ENCODE measurements at places on chromosomes 2 and 18. TPM values are rescaled to one million over a fixed set of nuclear protein-coding genes. Genes with fewer than 3 reads are reported as not detected.

The CRIM1 gene
- 675 TPM for total RNA-seq

The CD8B2 gene
- not detected for total RNA-seq

The NAT8 gene
- total RNA-seq, result not detected

The DRC1 gene
- total RNA-seq, result 0.21 TPM

The KIDINS220 gene
- total RNA-seq, result 41.3 TPM

The GALR1 gene
- not detected for total RNA-seq

The KRCC1 gene
- total RNA-seq, result 15.0 TPM

The CYTIP gene
- not detected for total RNA-seq

The MEMO1 gene
- total RNA-seq, result 53.9 TPM

The RGPD6 gene
- total RNA-seq, result 25.4 TPM

The SCN2A gene
- total RNA-seq, result not detected

The MC5R gene
- total RNA-seq, result not detected

The SLC30A3 gene
- 16.7 TPM for total RNA-seq

The LHCGR gene
- total RNA-seq, result not detected

The COL4A3 gene
- not detected for total RNA-seq

The GPR45 gene
- total RNA-seq, result not detected

The TCF23 gene
- not detected for total RNA-seq

The CDH19 gene
- not detected for total RNA-seq

The ZSWIM2 gene
- total RNA-seq, result not detected

The CYRIA gene
- total RNA-seq, result 38.4 TPM

The MREG gene
- total RNA-seq, result 3.1 TPM

The RIT2 gene
- total RNA-seq, result not detected

The GRHL1 gene
- total RNA-seq, result 0.85 TPM

The KCNF1 gene
- total RNA-seq, result 0.42 TPM

The PFN4 gene
- 0.93 TPM for total RNA-seq

The PLA2R1 gene
- total RNA-seq, result 14.4 TPM

The SDC1 gene
- 4.0 TPM for total RNA-seq

The DHRS9 gene
- total RNA-seq, result not detected

The ICOS gene
- not detected for total RNA-seq

The PAX3 gene
- total RNA-seq, result not detected

The GULP1 gene
- 43.0 TPM for total RNA-seq

The SEPTIN10 gene
- total RNA-seq, result 105 TPM

The CXCR1 gene
- not detected for total RNA-seq

The CYS1 gene
- 0.25 TPM for total RNA-seq

The PDCL3 gene
- 32.3 TPM for total RNA-seq

The ANKRD30B gene
- total RNA-seq, result not detected

The EMX1 gene
- total RNA-seq, result not detected

The RANBP2 gene
- 79.4 TPM for total RNA-seq

The SAG gene
- total RNA-seq, result not detected

The CCL20 gene
- total RNA-seq, result 0.53 TPM

The ACTR2 gene
- 301 TPM for total RNA-seq

The GPR39 gene
- 0.20 TPM for total RNA-seq

The TRIM43 gene
- total RNA-seq, result not detected

The AQP12B gene
- not detected for total RNA-seq

The STEAP3 gene
- 17.4 TPM for total RNA-seq

The RPRD1A gene
- total RNA-seq, result 50.7 TPM

The SPATA3 gene
- not detected for total RNA-seq

The ESPNL gene
- total RNA-seq, result not detected

The LRP1B gene
- 0.07 TPM for total RNA-seq

The C1D gene
- total RNA-seq, result 11.4 TPM

The STON1 gene
- 12.0 TPM for total RNA-seq

The UGT1A10 gene
- total RNA-seq, result not detected

The CNGA3 gene
- not detected for total RNA-seq

The IL18RAP gene
- total RNA-seq, result not detected

The ARHGEF4 gene
- not detected for total RNA-seq

The IFIH1 gene
- total RNA-seq, result 6.9 TPM

The TUBB8B gene
- total RNA-seq, result 1.1 TPM

The ARL6IP6 gene
- total RNA-seq, result 36.5 TPM

All from endothelial cell of umbilical vein (primary cell).